ENCODE measurements at places on chromosomes 3 and 15. TPM values are rescaled to one million over a fixed set of nuclear protein-coding genes. Genes with fewer than 3 reads are reported as not detected.

DNA sequence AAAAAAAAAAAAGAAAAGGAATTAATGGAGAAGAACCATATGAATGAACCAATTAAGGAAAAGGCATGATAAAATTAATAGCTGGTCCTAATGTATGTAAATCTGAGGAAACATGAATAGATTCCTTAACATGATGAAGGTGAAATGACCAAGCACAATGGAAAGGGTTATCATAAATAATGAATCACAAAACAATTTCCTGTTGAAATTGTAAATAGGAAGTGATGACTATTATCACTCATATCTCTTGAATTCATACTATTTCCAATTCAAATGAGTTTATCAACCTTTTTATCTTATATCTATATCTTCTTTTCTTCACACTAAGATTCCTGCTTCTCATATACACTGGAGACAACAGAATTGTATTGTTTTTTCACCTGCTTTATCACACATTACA is 32.0 kb downstream of the AADACL2 start:
- H3K36me3 ChIP-seq: no peaks in the 10 kb centered on the region
- H3K4me3 ChIP-seq: no peak overlapping the region
- no peaks in the 10 kb centered on the region for H3K27me3 ChIP-seq
- no peak overlapping the region for H3K27ac ChIP-seq

DNA sequence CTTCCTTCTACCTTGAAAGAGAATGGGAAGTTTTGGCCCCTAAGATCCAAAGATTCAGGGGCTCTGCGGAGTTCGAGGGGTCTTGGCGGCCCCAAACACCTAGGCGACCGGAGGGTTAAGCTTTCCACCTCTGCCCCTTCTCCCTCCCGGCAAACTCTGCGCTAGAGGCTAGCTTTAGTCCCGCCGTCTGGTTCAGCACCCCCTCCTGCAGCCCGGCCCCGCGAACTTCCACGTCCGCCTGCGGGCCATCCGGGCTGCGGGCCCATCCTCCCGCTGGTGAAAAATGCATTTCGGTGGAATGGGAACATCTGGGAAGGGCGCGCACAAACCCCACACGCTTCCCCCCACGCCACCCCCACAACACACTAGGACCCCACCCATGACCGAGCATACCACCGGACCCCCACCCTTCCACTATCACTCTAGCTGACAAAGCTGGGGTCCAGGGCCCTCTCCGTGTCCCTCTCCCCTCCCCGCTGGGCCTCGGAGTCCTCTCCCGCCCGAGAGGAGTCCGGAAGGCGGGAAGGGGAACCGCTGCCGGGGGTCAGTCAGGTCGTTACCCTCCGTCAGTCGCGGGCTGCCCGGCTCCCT is 1.0 kb downstream of the SHOX2 start:
- H3K4me1 ChIP-seq: peaks cover 41% of the 10 kb centered on the region
- H3K27me3 ChIP-seq: peaks cover 93% of the 10 kb centered on the region
- H3K27ac ChIP-seq: no peak overlapping the region
- H3K4me3 ChIP-seq: peak overlapping the region; percentile 42

ARL6 gene
- 1.2 TPM for polyA plus RNA-seq

GRCh38 chr3:196143708-196144382 is 62.0 kb upstream of the TFRC start:
- DNase-seq: no peak
- no peaks in the 10 kb centered on the region for H3K27me3 ChIP-seq
- H3K4me1 ChIP-seq: no peaks in the 10 kb centered on the region

GRCh38 chr3:45226206-45226915 is at the start of gene TMEM158:
TMEM158 (minus strand) TSS chr3:45226287; CDS start chr3:45226027, 260 bp downstream.
- peak; percentile 88 for DNase-seq
- H3K4me3 ChIP-seq: peak within 1 kb of the TSS; percentile 73
- no peaks in the 10 kb centered on the region for H3K36me3 ChIP-seq
- no peaks in the 10 kb centered on the region for H3K27me3 ChIP-seq
- H3K4me1 ChIP-seq: peaks cover 14% of the 10 kb centered on the region

DNA sequence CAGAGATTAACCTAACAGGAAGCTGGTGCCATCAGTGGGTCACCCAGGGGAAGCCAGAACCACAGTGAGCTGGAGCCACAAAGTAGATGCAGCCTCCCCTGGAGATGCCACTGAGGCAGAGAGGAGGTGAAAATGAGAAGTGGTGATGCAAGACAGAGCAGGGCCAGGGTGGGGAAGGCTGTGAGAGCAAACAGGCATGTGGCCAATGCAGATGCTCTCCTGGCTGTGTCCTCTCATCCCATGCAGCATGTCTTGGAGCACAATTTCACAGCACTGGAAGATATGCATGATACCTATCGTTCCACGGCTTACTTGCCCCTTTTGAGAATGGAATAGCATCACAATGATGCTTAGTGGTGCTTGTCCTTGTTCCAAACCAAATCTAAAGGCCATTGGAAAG is 126.3 kb downstream of the ABHD5 start:
- H3K27me3 ChIP-seq: no peaks in the 10 kb centered on the region
- DNase-seq: no peak
- no peaks in the 10 kb centered on the region for H3K36me3 ChIP-seq
- H3K4me1 ChIP-seq: no peaks in the 10 kb centered on the region

DNA sequence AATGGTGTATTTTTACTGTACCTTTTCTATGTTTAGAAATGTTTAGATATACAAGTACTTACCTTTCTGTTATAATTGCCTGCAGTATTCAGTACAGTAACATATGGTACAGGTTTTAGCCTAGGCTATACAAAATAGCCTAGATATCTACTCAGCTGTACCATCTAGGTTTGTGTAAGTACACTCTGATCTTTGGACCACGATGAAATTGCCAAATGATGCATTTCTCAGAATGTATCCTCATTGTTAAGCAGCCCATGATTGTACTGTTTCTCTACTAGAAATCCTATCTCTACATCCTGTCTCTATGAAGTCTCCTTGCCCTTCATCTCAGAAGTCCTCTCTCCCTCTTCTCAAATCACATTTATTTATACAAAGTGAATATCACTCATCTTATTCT is 32.8 kb upstream of the ZCWPW2 start:
- no peaks in the 10 kb centered on the region for H3K27me3 ChIP-seq
- no peaks in the 10 kb centered on the region for H3K4me1 ChIP-seq
- no peak overlapping the region for H3K27ac ChIP-seq
- H3K36me3 ChIP-seq: no peaks in the 10 kb centered on the region

DNA sequence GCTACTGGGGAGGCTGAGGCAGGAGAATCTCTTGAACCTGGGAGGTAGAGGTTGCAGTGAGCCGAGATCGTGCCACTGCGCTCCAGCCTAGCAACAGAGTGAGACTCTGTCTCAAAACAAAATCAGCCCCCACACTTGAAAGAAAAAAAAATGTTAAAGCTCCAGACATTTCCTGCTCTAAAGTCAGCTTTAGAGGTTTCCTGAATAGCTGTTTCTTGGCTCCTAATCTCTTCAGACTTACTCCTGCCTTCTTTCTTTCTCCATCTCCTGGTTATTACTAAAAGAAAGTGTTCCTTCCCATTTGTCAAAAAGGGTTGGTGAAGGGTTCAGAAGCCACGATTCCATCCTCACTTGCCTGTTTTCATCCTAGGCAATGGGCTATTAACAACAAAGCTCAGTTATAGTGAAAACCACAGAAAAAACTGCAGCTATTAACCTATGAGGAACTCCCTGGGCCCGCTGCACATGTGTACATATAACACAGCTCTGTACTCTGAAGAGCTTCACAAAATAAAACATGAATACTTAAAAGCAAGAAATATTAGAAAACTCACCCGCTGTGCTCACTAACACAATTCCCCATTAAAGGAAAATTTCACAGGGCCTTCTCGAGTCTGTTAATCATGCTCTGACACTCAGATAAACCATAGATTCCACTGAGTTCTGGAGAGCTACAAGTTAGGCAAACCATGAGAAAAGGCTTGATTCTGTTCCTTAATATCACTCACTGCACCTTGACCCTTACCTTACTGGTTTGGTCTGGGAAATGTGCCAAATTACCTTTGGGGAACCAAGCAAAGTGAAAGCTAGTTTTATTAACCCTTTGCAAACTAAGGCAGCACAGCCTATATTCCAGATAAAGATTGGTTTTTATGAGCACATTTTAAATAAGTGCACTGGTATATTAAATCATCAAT is 89.9 kb upstream of the TSPAN3 start:
- DNase-seq: no peak
- no peak overlapping the region for H3K4me3 ChIP-seq
- no peak overlapping the region for H3K27ac ChIP-seq
- peaks cover 22% of the 10 kb centered on the region for H3K36me3 ChIP-seq
- H3K4me1 ChIP-seq: no peaks in the 10 kb centered on the region
- H3K27me3 ChIP-seq: no peaks in the 10 kb centered on the region

UBE2E1 gene
- polyA plus RNA-seq: 78.7 TPM

DNA sequence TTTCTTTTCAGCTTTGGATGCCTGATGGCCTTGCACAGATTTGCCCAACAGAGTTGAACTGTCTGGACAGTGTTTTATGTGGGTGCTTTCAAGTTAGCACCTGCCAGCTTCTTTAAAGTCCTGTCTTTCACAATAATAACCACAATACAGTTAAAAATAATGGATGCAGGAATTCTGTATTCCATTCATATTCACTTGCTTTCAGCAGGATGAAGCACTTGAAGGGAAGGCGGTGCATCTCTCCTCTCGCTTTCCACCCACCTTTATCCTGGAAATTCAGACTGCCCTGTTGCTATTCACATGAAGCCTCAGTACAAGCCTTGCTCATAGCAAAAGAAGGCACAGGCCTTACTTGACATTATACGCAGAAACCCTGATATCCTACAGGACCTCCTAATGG is 26.5 kb upstream of the GYG1 start:
- H3K27me3 ChIP-seq: no peaks in the 10 kb centered on the region
- no peak overlapping the region for H3K4me3 ChIP-seq
- H3K4me1 ChIP-seq: no peaks in the 10 kb centered on the region
- no peaks in the 10 kb centered on the region for H3K36me3 ChIP-seq

DNA sequence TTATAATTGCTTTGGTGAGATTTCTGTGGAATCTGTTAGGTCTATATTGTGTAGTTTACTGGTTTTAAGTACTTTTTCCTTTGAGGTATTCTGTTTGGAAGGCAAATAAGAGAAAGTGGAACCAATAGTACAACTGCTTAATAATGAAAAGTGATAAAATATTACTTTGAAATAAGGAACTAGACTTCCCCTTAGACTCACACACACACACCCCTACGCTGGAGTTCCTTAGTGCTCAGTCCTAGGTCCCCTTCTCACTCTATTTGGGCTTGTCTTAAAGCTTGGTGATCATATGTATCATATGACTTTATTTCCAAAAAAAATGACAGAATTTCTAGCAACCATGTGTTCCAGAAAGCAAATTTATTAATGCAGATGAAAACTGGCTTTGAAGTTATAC is 494.0 kb upstream of the TGFBR2 start:
- no peaks in the 10 kb centered on the region for H3K27me3 ChIP-seq
- H3K4me3 ChIP-seq: no peak overlapping the region
- no peaks in the 10 kb centered on the region for H3K36me3 ChIP-seq
- H3K4me1 ChIP-seq: peaks cover 8% of the 10 kb centered on the region
- no peak overlapping the region for H3K27ac ChIP-seq

- H3K36me3 ChIP-seq: no peaks in the 10 kb centered on the region
- peaks cover 3% of the 10 kb centered on the region for H3K27me3 ChIP-seq
- DNase-seq: no peak
- no peak overlapping the region for H3K27ac ChIP-seq
- no peak overlapping the region for H3K4me3 ChIP-seq
Measured at GRCh38 chr15:100275641-100276040, 66.1 kb downstream of the ADAMTS17 start.

GRCh38 chr3:46349484-46350261 is 4.2 kb upstream of the CCR2 start:
- H3K4me1 ChIP-seq: no peaks in the 10 kb centered on the region
- H3K4me3 ChIP-seq: no peak overlapping the region
- H3K36me3 ChIP-seq: no peaks in the 10 kb centered on the region
- peaks cover 6% of the 10 kb centered on the region for H3K27me3 ChIP-seq
- no peak for DNase-seq
- H3K27ac ChIP-seq: no peak overlapping the region

GRCh38 chr3:12227833-12228232 is 61.0 kb upstream of the PPARG start:
- H3K27ac ChIP-seq: no peak overlapping the region
- H3K4me3 ChIP-seq: no peak overlapping the region
- H3K27me3 ChIP-seq: no peaks in the 10 kb centered on the region
- no peaks in the 10 kb centered on the region for H3K4me1 ChIP-seq
- no peaks in the 10 kb centered on the region for H3K36me3 ChIP-seq

GRCh38 chr15:26132811-26133210 is 269.7 kb upstream of the ATP10A start:
- H3K36me3 ChIP-seq: no peaks in the 10 kb centered on the region
- DNase-seq: no peak
- H3K27me3 ChIP-seq: no peaks in the 10 kb centered on the region
- H3K27ac ChIP-seq: no peak overlapping the region
- H3K4me3 ChIP-seq: no peak overlapping the region
- H3K4me1 ChIP-seq: no peaks in the 10 kb centered on the region

Measured in sigmoid colon (tissue), 7 donors.